ENCODE measurements at places on chromosomes 16 and 17.
A peak's percentile ranks its signal among the peaks of the same experiment; 100 is the strongest.

GRCh38 chr17:77666881-77667395 lies 291.6 kb upstream of the TNRC6C start:
- no peak for DNase-seq

GRCh38 chr17:19911033-19911432 lies 43.3 kb upstream of the ULK2 start:
- no peak for DNase-seq

GRCh38 chr16:88681709-88682451 lies 4.4 kb downstream of the SNAI3 start:
- no peak for DNase-seq

GRCh38 chr17:65604070-65604469 lies 42.6 kb upstream of the AXIN2 start:
- DNase-seq: no peak

DNA sequence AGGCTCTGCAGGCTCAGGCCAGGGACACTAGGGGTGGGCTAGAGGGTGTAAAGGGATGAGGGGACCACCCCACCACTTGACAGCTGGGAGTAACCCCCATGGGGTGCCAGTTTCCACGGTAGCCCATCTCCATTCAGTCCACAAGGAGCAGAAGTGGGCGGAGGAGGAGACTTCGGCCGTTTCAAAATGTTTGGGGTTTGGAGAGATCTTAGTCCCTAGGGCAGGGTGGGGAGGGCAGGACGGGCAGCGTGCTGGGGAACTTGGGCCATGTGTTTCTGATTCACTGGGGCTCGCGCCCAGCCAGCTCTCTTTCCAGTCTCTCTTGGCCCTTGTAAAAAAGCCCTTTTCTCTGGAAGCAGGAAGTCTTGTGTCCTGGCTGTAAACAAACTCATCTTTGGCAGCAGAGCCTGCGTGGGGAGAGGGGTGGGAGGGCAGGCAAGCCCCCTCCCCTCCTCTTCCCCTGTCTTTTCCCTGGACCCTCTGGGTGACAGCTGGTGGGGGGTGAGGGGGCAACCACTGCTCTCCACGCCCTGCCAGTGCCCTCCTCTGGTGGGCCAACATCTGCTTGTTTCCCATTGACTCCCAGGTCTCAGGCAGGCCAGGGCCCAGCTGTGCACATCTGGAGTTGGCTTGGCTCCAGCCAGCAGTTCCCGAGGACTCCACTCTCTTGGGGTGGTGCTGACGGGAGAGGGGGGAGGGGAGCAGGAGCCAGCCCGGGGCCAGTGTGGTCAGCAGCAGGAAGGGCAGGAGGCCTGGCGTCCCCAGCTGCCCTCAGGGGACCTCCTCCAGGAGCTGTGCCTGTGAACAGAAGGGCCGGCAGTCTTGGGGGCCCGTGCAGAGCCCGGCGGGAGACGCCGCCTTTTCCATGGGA lies 8.1 kb downstream of the CYGB start:
- no peak for DNase-seq

GRCh38 chr17:48026502-48027321 lies 10.9 kb downstream of the COPZ2 start:
- peak; percentile 43 for DNase-seq

DNA sequence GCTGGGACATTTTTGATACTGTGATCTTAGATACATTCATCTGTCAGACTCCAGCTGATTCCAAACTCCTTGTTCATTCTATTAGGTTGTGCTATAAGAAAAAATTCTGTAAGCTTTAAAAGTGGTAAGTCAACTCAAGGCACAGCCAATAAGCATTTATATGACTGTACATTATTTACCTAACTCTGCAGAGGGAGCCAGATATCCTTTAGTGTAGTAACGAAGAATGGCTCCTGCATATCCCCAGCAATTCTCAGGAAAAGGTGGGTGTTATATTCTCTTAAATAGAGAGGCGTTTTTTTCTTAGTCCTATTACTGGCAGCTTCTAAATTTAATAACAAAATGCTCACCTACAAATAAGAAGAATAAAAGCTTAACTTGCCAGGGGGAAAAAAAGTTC lies 374.3 kb upstream of the GOT2 start:
- DNase-seq: no peak

GRCh38 chr17:61561354-61561753 lies 29.7 kb downstream of the NACA2 start:
- DNase-seq: no peak

GRCh38 chr16:17269439-17269838 lies 201.3 kb downstream of the XYLT1 start:
- DNase-seq: no peak

DNA sequence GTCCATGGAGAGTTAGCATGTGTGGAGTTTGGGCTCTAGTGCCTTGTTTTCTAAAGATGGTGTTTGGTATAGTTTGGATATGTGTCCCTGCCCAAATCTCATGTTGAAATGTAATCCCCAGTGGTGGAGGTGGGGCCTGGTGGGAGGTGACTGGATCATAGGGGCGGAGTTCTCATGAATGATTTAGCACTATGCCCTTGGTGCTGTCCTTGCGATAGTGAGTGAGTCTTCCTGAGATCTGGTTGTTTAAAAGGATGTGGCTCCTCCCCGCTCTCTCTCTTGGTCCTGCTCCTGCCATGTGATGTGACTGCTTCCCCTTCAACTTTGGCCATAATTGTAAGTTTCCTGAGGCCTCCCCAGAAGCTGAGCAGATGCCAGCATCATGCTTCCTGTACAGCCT lies 8.9 kb upstream of the ZNF19 start:
- no peak for DNase-seq

DNA sequence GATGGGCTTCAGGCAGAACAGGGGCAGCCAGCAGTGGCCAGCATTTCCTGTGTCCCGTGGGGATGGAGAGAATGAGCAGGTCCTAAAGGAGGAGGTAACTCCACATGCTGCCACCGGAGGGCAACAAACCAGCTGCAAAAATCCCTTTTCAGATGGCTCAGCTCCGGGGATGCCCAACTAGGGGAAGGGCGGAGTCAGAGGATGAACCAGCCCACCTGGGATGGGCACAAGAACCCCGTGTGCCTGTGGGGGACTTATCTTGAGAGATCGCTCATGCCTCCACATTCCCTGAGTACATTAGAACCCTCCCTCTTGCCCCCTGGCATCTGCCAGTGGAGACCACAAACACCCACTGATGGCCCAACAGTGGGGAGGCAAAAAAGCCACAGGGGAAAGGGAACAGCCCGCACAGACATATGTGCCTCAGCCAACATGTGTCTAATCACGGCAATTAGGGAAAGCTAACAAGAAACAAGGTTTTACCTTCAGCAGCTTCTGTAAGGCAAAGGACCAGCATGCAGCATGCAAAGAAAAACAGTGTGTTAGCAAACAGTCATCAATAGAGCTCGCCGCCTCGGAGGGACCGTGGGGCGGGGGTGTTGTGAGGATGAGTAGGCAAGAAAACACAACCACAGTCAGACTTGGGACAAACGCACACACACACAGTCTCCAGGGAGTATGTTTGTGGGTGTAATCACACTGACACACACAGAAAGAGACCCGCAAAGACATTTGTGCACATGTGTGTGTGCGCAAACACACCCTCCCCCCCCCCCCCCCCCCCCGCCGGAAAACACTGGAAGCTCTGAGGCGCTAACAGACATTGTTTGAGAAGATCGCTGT lies 64.0 kb downstream of the MYO18A start:
- DNase-seq: no peak

GRCh38 chr16:87794485-87795078 lies 28.8 kb upstream of the KLHDC4 start:
- no peak for DNase-seq
